ENCODE measurements at places on chromosomes 12 and 14. TPM values are rescaled to one million over a fixed set of nuclear protein-coding genes. Genes with fewer than 3 reads are reported as not detected.

Gene LRRK2
- total RNA-seq, result 7.3 TPM

Gene SLC7A8
- 6.4 TPM for total RNA-seq

Gene RNFT2
- total RNA-seq, result 0.45 TPM

Gene KRT72
- total RNA-seq, result not detected

Gene KRT74
- not detected for total RNA-seq

Gene FOXA1
- not detected for total RNA-seq

Gene NOPCHAP1
- total RNA-seq, result 8.5 TPM

Gene PTPN21
- total RNA-seq, result 37.8 TPM

Gene CMTM5
- not detected for total RNA-seq

Gene SYT1
- total RNA-seq, result 0.17 TPM

Gene VAMP1
- 3.6 TPM for total RNA-seq

Gene NKX2-8
- total RNA-seq, result not detected

Gene CFL2
- total RNA-seq, result 414 TPM

Gene SLCO1A2
- not detected for total RNA-seq

Gene SINHCAF
- total RNA-seq, result 12.9 TPM

Gene LMO3
- 2.6 TPM for total RNA-seq

Gene CDCA3
- total RNA-seq, result 0.32 TPM

Gene CISTR
- 2.4 TPM for total RNA-seq

Gene RPGRIP1
- 0.52 TPM for total RNA-seq

Gene KLRF2
- not detected for total RNA-seq

Gene OTUB2
- 0.52 TPM for total RNA-seq

Gene CD4
- 8.4 TPM for total RNA-seq

Gene PPP1R1A
- 298 TPM for total RNA-seq

Gene LRTM2
- total RNA-seq, result not detected
